Spinal cord (tissue), 10 donors: ENCODE measurements at places on chromosomes 6 and 20.
A peak's percentile ranks its signal among the peaks of the same experiment; 100 is the strongest.

DNA sequence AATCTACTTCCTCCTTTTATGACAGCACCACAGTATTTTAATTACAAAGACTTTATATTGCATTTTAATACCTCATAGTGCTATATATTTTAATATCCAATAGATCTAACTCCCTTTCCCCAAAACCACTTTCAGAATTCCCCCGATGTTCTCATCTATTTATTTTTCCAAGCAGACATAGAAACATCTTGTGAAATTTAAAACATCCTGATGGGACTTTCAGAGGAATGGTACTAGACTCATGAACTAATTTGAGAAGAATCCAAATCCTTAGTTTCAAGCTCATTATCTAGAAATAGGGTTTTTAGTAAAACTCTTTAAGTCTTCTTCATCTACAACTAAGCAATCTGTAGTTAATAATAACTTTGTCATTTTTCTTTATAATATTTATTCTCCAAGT is 97.0 kb downstream of the TRERF1 start:
- no peak for DNase-seq

- no peak for DNase-seq
Observed at GRCh38 chr6:124970243-124970642, 8.0 kb downstream of the RNF217 start.

- DNase-seq: no peak
Observed at GRCh38 chr6:32692019-32692418, 25.6 kb upstream of the HLA-DQB1 start.

- peak; percentile 82 for DNase-seq
Observed at GRCh38 chr6:146857980-146858347, 259.2 kb downstream of the ADGB start.

GRCh38 chr6:114382406-114382805 is 39.6 kb upstream of the HS3ST5 start:
- DNase-seq: no peak

- DNase-seq: no peak
Observed at GRCh38 chr6:144390202-144390601, 105.1 kb downstream of the UTRN start.

DNA sequence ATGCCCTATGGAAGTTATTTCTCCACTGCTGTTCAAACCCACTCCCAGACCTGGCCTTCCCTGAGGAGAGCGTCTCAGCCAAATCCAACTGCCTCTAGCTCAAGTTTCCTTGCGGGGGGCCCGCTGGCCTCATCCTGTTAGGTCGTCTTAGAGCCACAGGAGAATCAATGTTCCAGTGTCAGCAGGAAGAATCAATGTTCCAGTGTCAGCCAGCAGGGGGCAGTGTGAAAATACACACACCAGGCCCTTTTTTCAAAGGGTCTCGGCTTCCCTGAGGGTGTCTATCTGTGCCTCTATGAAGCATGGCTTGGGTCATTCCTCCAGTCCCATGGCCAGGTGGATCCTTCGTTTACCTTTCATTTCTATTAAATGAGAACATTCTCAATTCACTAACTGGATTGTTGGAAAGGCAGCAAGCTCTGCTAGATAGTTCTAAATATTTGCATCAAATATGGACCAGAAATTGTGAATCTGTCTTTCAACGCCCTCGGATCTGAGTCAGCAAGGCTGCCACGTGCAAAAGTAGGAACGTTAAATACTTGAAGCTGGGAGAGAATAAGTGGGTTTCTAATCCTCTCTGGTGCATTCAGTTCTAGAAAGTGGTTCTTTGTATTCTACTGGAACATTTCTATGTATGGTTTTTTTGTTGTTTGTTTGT is 19.2 kb downstream of the PRND start:
- DNase-seq: peak; percentile 47

- no peak for DNase-seq
Observed at GRCh38 chr6:140604786-140605185, 1230.3 kb upstream of the CITED2 start.

DNA sequence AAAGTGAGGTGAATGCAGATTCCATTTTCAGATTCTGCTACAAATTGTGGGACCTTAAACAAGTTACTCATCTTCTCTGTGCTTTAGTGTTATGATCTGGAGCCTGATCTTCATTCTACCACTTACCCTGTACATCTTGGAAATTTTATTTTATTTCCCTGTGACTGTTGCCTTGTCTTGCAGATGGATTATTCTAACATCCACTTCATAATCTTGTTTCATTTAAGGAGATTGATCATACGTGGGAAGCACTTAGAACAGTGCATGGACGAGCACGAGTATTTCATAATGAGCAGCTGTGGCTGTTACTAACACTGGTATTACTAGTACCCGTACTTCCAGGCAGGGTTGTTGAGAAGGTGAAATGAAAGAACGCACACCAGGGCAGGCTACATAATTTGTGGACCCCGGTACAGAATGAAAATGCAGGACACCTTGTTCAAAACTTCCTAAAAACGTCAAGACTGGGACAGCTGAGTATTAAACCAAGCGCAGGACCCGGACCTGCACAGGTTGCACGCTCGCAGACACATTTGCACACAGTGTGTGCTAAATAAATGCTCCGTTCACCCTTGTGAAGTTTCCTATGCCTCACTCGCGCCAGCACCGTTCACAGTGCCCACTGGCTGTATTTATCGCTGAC is 535 bp upstream of the CCDC170 start:
- DNase-seq: peak; percentile 72

GRCh38 chr6:43829470-43829869 is 59.5 kb downstream of the VEGFA start:
- no peak for DNase-seq

DNA sequence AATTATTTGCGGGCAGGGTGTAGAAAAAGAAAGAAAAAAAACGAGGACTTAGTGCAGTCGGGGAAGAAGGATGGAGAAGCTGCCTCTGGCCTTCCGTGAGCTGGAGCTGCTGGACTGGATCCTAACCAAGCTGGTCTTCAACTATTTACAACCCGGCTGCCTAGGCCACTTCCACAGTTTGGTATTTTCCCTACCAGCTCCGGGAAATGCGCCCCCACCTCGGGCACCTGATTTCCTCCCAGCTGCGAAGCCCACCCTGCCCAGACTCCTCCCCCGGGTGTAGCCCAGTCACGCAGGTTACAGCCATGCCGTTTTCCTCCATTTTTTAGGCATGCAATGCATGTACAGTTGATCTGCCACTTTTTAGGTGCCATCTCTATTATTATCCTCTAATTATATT is 21.2 kb downstream of the THEMIS start:
- DNase-seq: no peak

DNA sequence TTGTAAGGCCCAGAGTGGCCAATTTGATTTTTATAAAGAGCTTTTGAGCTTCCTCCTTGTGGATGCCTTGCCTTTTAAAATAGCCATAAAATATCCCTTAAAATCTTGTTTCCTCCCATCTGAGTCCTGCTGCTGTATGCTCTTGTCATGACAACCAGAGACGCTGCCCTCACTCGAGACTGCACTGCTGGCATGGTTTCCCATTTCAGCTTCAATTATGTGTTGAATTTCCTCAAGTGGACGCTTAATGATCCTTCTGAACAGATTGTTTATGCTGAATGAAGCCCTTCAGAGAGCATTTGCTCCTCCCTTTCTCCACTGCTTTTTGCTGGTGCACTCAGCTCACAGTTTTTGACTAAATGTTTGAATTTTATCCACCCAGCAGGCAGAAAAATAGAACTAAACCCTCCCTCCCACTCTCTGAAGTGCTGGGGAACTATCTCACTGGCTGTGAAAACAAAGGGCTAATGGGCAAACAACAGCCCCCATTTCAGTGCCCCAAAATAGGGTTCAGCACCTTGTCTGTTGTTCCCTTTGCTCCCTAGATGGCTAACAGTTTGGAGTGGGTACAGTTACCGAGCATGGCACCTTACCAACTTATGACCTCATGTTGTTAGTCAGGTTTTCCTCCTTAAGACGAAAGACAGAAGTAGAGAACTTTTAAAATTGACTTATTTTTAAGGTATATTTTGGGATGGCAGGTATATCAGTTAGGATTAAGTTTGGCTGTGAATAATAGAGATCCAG is 45.5 kb upstream of the RNF8 start:
- DNase-seq: peak; percentile 66

- DNase-seq: no peak
Observed at GRCh38 chr6:149567945-149568585, 1.9 kb downstream of the GINM1 start.

DNA sequence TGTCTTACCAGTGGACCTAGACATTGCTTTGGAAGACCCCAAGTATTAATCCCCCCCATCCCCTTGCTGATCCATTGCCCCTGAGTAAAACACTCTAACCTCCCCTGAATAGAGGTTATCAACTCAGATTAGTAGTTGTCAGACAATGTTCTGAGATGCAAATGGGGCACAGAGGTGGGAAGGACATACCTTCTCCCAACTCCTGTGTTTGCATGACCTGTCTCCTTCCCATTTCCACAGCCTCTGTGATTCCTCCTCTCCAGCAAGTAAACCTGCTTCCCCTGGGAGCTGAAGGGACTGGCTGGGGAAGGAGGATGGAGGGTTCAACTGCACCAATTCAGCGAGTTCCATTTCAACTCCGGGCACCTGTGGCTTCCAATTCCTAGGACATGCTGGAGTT is 199.8 kb upstream of the SASH1 start:
- DNase-seq: no peak

DNA sequence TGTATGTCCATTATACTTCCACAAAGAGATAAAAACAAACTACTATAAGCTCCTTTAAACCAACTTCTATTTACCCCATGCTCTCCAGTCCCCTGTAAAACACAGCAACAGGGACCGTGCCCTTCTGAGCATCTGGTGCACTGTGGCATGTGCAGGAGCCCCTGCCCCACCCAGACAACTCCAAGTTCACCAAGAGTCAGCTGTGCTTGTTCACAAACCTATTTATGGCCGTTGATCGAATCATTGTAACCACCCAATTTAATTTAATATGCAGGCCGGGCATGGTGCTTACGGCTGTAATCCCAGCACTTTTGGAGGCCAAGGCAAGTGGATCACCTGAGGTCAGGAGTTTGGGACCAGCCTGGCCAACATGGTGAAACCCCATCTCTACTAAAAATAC is 13.7 kb upstream of the BLCAP start:
- no peak for DNase-seq

DNA sequence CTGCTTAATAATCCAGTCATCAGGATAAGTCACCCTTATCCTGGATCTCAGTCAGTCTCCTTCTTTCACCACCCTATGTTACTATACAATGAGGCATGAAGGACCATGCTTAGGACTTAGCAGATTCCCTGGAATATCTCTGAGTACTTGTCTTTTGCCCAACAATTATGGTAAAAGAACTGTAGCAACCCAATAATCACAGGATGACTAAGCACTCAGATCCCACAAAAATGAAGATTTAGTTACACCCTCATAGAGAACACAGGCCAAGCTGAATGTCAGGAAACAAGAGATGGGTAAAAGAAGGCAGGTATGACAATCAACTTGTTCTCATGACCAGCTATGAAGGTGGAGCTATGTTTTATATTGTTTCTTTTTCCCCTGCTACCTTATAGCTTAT is 91.4 kb downstream of the EDN1 start:
- no peak for DNase-seq

- DNase-seq: no peak
Observed at GRCh38 chr20:25293507-25293906, 45.6 kb downstream of the PYGB start.
